ENCODE measurements at places on chromosomes 16 and 17.
A peak's percentile ranks its signal among the peaks of the same experiment; 100 is the strongest.

GRCh38 chr16:81473558-81473957 lies 28.9 kb downstream of the CMIP start:
- no peak for DNase-seq

GRCh38 chr17:30279156-30279555 lies 12.6 kb downstream of the BLMH start:
- no peak for DNase-seq

GRCh38 chr17:29243792-29244191 lies 2.9 kb upstream of the CRYBA1 start:
- no peak for DNase-seq

DNA sequence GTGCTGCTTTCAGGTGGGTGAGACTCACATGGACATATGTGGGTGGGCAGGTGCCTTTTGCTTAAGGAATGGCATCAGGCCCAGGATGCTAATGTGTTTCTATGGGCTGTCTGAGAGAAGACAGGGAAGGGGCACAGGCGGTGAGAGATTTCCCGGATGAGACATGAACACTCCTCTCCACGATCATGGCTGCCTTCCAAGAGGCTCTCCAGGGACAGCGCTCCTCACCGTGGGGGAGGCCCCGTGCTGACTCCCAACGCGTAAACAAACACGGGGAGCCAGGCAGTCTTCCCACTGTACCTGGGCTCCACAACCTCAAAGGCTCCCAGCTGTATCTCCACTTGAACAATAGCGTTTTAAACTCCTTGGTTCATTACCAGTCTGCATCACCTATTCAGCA lies 42.8 kb downstream of the CDK5R1 start:
- no peak for DNase-seq

DNA sequence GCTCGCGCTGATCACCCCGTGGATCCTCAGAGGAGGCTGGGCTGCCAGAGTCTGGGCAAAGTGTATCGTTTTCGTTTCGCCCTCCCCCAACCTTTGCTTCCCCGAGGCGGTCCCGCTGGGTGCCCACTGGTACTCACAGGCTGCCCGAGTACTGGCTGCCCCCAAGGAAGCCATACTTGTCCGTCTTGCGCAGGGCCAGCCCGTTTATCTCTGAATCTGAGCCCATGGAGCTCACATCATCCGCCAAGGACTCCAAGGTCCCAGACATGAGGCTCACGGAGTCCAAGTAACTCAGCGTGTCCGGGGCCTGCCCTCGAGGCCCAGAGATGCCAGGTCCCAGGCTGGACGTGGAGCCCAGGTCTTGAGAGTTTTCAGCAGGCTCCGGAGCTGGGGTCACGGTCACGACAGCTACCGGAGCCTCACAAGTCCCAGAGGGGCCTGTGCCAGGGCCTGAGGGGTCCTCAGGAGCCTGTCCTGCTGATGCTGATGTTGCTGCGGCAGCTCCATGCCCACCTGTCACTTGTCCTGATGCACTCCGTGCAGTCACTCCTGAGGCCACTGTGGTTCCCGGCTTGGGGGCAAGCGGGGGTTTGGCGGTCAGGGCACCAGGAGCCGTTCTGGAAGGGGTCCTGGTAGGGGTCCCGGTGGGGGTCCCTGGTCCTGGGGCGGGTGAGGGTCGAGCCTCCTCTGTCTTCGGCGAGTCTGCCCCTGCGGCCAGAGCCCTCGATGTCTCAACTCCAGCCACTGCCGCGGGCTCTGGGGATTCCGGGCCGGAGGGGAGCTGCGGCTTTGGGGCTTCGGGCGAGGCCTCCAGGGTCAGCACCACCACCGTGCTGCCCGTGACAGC lies 980 bp downstream of the TBC1D10B start:
- DNase-seq, result peak; percentile 26

Measured in neural crest cell (in vitro differentiated cells).